Mesothelial cell of epicardium (in vitro differentiated cells): ENCODE measurements at places on chromosomes 16 and 17. TPM values are rescaled to one million over a fixed set of nuclear protein-coding genes. Genes with fewer than 3 reads are reported as not detected.

GRCh38 chr17:42686520-42687128, 4.3 kb downstream of the CNTNAP1 start:
- no peak for DNase-seq

DNA sequence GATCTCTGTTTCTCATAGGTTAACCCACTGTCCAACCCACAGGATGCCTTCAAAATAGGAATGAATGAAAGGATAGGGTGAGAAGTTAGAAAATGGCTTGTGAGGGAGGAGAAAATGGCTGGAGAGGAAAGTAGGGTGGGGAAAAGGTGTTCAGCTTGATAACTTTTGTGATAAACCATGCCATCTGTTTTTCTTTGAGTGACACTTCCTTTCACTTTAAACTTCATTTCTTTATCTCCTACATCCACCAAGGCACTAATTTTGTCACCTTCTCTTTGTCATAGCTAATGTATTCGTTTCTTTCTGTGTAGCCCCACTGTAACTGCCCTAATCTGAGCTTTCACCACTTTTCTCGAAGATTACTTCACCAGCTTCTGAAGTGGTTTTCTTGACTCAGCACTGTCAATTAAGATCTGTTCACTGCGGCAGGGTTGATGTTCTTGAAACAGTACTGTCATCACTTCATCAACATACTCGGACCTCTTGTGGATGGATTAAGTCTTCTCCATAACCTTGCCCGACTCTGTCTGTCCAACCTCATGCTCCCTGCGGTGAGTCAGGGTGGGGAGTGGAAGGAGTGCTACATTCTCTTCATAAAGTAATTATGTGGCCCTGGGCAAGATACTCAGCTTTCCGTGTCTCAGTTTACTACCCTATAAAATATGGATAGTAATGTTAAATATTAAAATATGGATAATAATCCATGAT, 5.5 kb upstream of the KRT10 start:
- no peak for DNase-seq

DNA sequence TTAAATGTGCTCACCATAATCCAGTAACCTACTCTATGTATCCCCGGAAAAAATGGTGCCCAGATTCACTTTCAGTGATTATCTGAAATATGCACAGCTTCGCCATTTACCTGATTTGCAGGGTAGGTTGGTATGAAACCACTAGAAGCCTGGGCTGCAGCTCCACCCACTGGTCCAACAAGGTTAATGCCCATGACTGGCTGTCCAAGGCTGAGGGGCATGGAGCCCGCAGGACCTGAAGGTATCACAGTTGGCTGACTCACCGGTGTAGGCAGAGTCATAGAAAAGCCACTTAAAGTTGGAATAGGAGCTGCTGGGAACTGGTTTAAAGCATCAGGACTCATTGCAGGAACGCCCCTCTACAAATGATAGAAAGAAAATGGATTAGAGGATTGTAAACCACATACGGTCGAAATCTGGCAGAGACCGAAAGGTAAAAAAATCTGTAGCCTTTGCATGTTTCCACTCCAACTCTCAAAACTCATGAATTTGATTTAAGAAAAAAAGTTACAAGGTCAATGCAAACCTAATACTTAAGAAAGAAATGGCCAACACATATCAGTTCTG, 38.6 kb downstream of the SYNRG start:
- peak; percentile 26 for DNase-seq

- no peak for DNase-seq
These were observed 9.2 kb downstream of the PIGQ start for GRCh38 chr16:578870-579405.

GRCh38 chr16:86354641-86355513, 155.4 kb upstream of the FOXF1 start:
- no peak for DNase-seq

DNA sequence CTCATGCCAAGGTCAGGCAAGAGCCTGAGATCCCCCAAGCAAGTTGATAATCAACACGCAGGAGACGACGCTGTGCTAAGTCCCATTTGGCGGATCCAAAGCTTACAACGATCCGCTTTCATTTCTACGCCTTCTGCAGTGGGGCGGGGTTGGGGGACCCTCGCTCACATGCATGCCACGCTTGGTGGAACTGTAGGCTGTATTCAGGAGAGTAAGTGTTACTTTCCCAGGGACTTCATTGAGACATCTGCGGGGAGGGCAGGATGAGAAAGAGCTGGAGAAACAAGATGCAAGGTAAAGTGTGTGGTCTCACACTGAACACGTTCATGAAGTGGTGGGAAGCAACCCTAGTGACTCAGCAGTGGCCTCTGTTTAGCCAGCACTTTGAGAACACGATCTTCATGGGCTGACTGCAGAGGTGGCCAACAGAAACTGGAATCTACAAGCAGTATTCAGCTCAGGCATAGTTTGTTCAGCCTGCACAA, 100.5 kb downstream of the XYLT1 start:
- DNase-seq = no peak

- DNase-seq = no peak
These were observed 868 bp downstream of the KCNJ12 start for GRCh38 chr17:21376759-21377690.

GRCh38 chr16:19861811-19862327, 22.8 kb downstream of the GPRC5B start:
- DNase-seq = no peak

DNA sequence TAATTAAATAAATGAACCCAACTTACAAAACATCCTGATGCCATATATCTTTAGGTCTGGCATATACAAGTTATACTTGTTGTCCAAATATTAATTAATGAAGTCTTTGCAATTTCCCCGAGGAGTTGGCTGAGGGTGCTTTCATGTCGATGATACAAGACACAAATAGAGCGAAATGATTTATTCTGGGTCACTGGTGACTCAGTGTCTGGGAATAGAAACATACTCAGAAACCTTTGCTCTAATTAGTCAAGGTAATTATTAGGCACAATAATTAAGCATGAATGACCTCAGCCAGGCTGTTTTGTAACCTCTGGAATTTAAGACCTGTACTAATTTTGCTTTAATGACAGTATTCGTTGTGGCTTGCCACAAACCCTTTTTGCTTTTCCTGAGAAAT, 37.0 kb upstream of the HAPSTR1 start:
- DNase-seq = no peak

DNA sequence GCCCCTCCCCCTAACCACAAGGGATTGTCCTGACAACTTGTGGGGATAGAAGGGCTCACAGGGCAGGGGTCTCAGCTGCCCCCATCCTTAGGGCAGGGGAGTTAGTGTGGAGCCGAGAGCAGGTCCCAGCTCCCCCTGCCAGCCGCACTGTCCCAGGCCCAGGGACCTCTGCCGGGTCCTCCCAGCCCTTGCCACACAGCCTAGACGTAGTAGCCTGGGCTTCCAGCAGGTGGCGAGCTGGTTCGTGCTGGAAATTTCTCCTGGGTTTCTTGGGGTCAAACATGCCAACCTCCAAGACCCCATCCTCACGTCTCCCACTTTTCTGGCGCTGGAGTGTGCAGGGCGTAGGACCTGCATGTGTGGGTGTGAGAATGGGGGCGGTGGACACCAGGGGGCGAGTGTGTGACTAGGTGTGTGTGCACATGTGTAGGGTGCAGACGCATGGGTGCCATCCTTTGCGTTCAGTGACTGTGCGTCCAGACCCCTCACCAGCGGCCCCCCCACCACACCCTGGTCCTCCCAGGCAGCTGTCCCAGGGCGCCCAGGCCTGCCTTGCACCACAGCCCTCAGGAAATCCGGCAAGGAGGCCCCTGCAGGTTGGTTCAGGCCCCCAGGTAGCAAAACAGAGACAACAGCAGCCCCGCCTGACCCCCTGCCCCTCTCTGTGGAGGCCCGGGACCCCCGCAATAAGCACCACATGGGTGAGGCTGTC, 29.5 kb downstream of the SBK1 start:
- DNase-seq = no peak

DNA sequence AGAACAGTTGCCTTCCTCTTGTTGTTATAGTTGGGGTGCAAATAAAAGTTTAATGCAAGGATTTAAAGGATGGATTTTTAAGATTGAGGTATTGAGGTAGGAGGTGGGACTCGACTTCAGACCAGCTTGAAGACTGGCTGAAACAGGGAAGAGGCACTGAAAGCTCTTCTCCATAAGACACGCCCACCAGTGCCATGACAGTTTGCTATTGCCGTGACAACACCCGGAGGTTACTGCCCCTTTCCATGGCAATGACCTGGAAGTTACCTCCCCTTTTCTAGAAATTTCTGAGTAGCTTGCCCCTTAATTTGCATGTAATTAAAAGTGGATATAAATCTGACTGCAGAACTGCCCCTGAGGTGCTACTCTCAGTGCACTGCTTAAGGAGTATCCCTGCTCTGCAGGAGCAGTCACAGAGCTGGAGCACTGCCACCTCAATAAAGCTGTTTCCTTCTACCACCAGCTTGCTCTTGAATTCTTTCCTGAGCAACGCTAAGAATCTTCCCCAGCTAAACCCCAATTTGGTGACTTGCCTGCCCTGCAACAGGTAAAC, 122.6 kb downstream of the SHISA6 start:
- DNase-seq = no peak

DNA sequence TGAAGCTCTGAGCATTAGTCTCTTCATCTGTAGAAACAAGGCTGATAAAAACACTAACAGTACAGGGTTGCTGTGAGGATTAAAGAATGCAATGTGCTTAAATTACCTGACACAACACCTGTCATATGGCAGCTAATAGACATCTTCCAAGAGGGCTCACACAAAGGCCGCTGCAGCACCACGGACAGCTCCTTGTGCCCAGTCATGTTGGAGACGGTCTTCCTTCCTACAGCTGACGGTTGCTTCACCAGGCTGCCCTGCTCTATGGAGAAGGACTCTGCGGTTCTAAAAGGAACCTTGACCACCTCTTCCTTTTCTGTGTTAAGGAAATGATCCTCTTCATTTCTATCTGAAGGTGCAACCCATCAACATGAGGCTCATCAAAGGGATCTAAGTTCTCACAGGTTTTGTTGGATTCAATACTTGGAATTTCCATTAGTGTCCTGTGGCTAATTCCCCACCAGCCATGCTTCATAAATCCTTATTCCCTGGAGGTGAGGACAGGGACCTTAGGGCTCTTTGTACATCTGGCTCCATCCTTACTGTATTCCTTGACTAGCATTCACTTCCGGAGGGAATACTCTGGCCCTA, 138.9 kb upstream of the CES5A start:
- DNase-seq = peak; percentile 68

GRCh38 chr17:64410750-64411490, 20.3 kb upstream of the PECAM1 start:
- DNase-seq = no peak

- DNase-seq = no peak
These were observed 120.4 kb downstream of the HIC1 start for GRCh38 chr17:2175294-2175628.

- no peak for DNase-seq
These were observed 204.9 kb upstream of the KCNJ16 start for GRCh38 chr17:69870091-69870530.

GRCh38 chr17:28053044-28053670, 10.7 kb downstream of the NLK start:
- DNase-seq = no peak

- no peak for DNase-seq
These were observed 344.5 kb downstream of the SEC14L1 start for GRCh38 chr17:77485089-77485833.

- DNase-seq = no peak
These were observed 74.9 kb upstream of the ZNF423 start for GRCh38 chr16:49930841-49931240.

DNA sequence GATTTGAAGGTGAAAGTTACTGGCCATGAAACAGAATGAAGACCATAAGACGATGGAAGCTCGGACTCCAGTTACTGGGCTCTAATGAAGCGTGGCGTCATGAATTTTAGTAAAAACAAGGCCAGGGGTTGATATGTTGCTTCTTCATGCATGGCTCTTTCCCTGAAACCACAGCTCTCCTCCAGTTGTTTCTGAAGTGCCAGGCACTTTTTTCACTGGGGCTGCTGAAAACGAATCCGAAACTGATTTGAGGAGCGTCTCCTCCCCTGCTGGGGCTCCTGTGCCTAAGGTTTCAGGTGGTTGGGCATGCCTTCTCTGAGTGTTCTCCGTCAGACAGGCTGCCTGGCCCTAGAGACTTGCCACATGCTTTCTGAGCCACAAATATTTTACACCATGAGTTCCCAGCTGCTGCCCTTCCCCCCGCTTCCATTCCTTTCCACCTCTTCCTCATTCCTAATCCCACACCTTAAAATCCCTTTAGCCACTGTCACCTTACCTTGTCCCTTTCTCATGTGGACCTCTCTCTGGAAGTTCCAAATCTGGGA, 3.7 kb upstream of the MYL4 start:
- no peak for DNase-seq

DNA sequence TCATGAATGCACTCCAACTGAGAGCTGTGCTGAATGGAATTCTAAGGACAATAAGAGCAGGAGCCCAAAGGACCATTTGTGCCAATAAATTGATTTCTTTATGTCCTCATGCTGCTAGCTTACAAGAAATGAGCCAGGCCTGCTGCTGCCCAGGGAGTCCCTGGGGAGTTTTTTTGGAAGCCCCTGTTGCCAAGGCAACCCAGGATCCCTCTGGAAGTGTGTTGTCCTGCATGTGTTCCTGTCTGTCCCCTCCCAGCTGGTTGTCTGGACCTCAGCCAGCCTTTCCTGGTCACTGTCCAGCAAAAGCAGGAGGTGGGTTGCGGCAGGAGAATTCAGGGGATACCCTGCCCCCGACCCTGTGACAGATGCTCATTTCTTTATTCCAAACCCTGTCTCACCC, 51.0 kb upstream of the GPRC5B start:
- no peak for DNase-seq

C17orf50 gene
- total RNA-seq = not detected in 3 replicates

NKD1 gene
- 60.1 to 63.0 TPM (median 61.5 TPM) in 3 replicates for total RNA-seq

PIMREG gene
- 12.1 to 13.9 TPM (median 12.2 TPM) in 3 replicates for total RNA-seq

NOD2 gene
- total RNA-seq = 0.52 to 0.63 TPM (median 0.58 TPM) in 3 replicates

CD7 gene
- total RNA-seq = 0.83 to 1.4 TPM (median 1.2 TPM) in 3 replicates

SULT1A1 gene
- 8.3 to 9.9 TPM (median 9.7 TPM) in 3 replicates for total RNA-seq

MVP gene
- total RNA-seq = 13.1 to 14.4 TPM (median 13.1 TPM) in 3 replicates

FOXO3B gene
- total RNA-seq = 20.4 to 21.3 TPM (median 20.9 TPM) in 3 replicates

TBC1D3D gene
- total RNA-seq = 0.72 to 1.3 TPM (median 1.0 TPM) in 3 replicates

ANKFN1 gene
- total RNA-seq = 0.09 to 0.34 TPM (median 0.27 TPM) in 3 replicates

ODAD4 gene
- 1.3 to 2.1 TPM (median 1.7 TPM) in 3 replicates for total RNA-seq

TUBG1 gene
- 35.0 to 42.9 TPM (median 38.4 TPM) in 3 replicates for total RNA-seq

FNDC8 gene
- not detected in 3 replicates for total RNA-seq

ARHGDIA gene
- total RNA-seq = 258 to 275 TPM (median 268 TPM) in 3 replicates

KCTD13 gene
- total RNA-seq = 26.4 to 30.6 TPM (median 30.5 TPM) in 3 replicates

PPP1R27 gene
- 0.35 TPM in 1 of 3 replicates, not detected in the others for total RNA-seq

STX4 gene
- 39.2 to 42.8 TPM (median 40.2 TPM) in 3 replicates for total RNA-seq

DUXB gene
- not detected in 3 replicates for total RNA-seq

OR1A1 gene
- not detected in 3 replicates for total RNA-seq
